ENCODE measurements at places on chromosomes 6 and 20.

- DNase-seq = no peak
Measured at GRCh38 chr6:109325400-109325801, 56.9 kb downstream of the CD164 start.

GRCh38 chr6:134738211-134738885 lies 211.6 kb downstream of the ALDH8A1 start:
- no peak for DNase-seq

DNA sequence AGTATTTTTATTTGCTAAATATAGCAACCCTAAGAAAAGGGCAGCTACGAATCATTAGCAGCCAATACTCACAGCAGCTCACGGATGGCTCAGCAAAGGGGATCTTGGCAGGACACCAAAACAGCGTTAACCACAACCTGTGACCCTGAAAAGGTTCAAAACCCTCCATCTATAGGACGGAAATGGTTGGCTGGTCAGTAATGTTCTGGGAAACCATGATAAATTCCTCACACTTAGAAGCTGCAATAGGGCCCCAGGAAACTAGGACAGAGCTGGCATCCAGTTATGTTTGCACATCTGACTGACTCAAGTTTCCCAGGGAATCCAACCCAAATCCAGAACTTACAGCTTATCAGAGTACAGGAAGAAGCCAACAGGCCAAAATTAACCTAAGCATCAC lies 30.9 kb upstream of the PTPRT start:
- DNase-seq = no peak

DNA sequence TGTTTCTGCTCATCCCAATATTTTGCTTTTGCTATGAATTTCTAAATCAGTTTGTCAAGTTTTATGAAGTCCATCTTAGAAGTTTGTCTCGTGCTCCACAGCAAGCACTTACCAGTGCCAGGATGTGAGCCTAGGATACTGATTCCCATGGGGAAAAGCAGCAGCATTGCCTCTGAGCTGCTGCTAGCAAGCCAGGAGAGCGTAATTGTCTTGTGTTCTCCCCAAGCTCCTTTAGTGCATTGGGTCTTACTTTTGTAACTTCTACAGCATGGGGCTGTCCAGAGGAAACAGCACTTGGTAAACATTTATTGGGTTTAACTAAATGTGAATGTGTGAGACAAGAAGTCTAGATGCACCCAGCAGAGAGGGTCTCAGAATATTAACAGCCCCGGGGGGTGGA lies 76.1 kb downstream of the RNF182 start:
- no peak for DNase-seq

DNA sequence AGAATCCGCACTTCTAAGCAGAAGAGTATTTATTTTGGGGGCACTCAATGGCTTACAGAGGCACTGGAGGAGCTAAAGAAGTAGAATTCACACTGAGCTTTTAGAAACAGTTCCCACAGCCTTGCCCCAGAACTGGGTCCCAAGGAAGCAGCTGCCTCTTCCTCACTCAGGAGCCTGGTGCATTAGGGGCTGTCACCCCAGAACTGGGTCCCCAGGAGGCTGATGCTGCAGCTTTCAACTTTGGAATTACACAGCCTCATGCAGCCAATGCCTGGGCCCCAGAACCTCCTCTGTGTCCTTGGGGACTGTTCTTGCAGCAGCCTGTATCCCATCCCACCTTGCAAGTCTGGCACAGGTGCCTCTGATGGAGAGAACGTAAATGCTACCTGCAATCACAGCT lies 96.4 kb downstream of the DACT2 start:
- DNase-seq = no peak

- DNase-seq = no peak
Measured at GRCh38 chr6:107805504-107805903, 18.6 kb downstream of the SCML4 start.

DNA sequence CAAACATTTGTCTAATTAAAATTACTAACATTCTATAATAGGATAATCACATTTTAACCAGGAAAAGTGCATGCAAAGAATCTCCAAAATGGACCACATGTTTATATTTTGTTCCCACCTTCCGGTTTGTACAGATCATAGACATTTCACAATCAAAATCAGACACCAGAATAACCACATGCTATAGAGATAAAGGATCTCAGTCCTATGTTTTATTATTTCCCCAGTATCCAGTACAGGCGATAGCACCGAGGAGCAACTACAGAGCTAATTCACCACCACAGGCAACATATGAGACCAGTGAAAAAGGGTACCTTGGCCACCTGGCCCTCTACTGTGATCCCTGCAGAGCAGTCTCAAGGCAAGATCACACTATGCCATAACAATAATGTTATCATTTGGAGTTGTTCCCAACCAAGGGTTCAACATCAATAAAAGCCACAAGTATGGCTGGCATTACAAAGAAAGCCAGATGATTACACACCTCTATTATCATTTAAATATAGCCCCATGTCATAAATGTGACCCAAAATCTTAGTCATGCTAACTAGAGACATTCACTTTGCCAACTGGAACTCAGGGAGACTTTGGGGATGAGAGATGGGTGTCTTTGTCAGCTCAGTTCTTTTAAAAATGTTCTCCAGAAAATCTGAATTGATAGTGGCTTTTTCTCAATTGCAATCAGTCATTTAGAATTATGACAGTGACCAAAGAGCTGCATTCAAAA lies 46.7 kb downstream of the RALGAPA2 start:
- peak; percentile 43 for DNase-seq

DNA sequence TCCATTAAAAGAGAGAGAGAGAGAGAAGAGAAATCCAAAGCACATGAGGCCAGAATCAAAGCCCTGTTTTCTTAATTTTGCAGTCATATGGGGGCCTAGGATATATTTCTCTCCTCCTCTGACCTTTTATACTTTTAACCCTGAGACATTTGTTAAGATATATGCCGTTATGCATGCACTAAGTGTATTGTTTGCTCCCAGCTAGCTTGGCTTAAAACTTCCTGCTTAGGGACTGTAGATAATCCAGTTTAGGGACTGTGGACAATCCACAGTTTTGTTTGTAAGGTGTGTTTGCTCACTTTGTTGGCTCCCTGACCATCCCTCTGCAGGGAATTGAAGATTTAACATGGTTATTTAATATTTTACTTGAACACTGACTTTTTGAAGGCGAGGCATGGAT lies 166.3 kb upstream of the TSHZ2 start:
- no peak for DNase-seq

DNA sequence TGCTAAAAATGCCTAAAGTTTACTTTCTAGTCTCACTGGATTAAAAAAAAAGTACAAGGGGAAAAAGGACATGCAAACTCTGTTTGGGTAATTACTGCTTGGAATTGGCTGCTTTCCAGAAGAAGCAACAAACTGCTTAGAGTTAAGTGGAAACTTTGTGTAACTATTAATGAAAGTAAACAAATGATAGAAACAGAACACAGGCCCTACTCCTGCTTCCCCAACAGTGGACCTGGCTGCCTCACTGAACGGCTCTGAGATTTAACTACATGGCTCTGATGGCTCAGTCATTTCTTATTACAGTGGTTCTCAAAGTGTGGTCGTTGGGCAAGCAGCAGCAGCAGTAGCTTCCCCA lies 108.5 kb downstream of the MAN1A1 start:
- no peak for DNase-seq

DNA sequence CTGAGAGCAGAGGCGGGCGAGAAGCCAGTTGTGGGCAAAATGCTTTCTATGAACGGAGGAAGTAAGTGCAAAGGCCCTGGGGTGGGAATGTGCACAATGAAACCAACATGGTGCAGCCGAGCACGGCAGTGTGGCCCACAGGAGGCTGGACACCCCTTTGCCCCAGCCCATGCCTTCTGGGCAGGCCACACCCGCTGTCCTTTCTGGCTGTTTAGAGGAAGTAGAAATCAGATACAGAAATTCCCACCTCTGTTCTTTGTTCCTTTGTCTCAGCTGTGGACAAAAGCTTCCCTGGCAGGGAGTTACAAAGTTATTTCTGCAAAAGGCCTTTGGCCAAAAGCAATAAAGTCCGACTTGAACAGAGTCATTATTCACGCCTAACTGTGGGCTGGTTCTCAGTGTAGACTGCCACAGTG lies 11.9 kb downstream of the SULF2 start:
- DNase-seq = no peak

DNA sequence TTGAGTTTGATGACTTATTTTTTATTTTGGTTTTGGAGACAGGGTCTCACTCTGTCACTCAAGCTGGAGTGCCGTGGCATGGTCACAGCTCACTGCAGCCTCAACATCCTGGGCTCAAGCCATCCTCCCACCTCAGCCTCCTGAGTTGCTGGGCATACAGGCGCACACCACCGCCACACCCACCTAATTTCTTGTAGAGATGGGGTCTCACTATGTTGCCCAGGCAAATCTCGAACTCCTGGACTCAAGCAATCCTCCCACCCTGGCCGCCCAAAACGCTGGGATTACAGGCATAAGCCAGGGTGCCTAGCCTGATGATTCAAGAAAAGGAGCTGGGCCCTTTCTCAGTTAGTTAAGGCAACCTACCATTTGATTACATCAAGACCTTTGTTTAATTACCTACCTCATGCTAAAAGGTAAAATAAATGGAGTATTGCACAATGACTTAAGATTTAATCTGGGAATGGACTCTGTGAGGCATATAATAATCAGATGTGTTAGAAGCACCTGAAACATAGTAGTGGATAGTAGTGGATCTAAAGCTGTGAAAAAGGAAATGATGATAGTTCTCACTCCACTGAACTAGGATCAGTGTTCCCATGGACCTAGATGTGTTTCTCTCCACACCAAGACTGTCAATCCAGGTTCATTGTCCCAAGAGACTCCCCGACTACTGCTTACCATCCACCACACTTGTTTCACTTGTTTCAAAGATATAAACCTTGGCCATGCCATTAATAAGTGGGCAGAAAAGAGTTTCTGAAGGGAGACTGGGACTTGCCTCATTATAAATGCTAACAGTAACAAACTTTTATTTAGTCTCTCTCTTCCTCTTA lies 2.1 kb downstream of the TNFRSF21 start:
- DNase-seq = no peak

GRCh38 chr6:45676380-45676779 lies 298.6 kb upstream of the SUPT3H start:
- peak; percentile 61 for DNase-seq

DNA sequence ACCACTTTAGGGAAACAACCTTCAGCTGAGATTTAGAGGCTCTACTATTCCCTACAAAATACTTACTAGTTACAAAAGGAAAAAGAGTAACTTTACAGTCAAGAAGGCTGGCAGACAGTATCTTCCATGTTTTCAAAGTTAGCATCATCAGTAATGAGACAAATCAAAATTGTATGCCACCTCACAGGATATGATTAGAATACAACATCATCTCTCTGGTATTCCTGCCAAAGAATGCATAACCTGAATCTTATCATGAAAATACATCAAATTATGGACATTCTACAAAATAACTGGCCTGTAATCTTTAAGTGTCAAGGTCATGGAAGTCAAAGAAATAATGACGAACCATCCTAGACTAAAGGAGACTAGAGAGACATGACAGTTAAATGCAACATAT lies 38.4 kb downstream of the CDK5RAP1 start:
- DNase-seq = no peak

DNA sequence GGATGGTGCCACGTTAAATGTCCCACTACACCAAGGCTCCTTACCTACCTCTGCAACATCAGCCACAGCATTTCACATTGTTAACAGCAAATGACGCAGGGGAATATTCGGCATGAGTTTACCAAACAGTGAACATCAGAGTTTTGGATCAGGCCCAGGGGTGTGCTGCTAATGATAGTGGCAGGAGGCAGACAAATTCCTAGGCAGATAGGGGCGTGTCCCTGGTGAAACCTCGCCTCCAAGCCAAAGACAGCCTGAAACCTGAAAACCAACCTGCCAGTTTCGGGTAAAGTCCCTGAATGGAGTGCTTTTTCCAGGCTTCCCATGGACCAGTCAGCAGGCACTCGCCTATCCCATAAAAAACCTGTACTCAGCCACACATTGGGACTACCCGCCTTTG lies 133.6 kb downstream of the SH3BGRL2 start:
- DNase-seq = no peak

- no peak for DNase-seq
Measured at GRCh38 chr6:20680697-20681165, 146.5 kb downstream of the CDKAL1 start.

DNA sequence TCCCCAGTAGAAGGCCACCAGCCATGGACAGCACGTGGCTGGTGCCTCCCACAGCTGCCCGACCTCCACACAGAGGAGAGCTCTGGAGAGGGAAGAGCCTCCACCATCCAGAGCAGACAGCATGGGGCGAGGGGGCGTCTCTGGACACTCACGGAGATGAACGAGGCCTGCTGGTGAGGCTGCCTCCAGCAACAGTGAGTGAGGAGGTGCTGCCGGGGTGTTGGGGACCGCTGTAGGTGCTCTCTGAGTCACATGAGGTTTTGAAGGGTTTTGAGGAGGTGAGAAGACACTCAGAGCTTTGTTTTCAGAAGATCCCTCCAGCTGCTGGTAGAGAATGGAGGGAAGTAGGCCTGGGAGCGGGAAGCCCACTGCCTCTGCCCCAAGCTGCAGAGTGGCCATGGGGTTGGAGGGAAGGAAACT lies 65.6 kb downstream of the THBS2 start:
- no peak for DNase-seq

- DNase-seq = no peak
Measured at GRCh38 chr6:112481211-112481610, 134.1 kb downstream of the RFPL4B start.

GRCh38 chr6:30178837-30179236 lies 15.5 kb downstream of the TRIM15 start:
- DNase-seq = no peak

All from activated CD4-positive, alpha-beta T cell treated with anti-CD3 and anti-CD28 coated beads, Interleukin-2, amount 10 ng/mL, durations not matched to agents 24 days and 14 days (primary cell).